ENCODE measurements at places on chromosomes 4 and X.
A peak's percentile ranks its signal among the peaks of the same experiment; 100 is the strongest.

DNA sequence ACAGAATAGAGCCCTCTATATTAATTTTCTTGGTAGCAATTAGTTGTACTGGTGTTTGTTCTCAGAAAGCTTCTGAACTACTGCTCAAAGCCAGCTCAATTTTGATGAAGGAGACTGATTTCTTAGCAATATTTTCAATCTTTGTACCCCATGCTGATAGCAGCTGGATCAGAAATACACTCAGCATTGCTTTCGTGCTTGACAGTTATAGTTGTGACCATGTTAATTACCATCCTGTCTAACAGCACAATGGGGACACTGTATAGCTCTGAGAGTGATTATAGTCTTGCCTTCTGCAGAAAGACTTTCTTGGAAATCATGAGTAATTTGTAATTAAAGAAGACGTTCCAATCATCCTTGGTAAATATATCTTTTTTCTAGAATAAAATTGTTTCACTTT is 79.7 kb upstream of the GNPDA2 start:
- DNase-seq = no peak

DNA sequence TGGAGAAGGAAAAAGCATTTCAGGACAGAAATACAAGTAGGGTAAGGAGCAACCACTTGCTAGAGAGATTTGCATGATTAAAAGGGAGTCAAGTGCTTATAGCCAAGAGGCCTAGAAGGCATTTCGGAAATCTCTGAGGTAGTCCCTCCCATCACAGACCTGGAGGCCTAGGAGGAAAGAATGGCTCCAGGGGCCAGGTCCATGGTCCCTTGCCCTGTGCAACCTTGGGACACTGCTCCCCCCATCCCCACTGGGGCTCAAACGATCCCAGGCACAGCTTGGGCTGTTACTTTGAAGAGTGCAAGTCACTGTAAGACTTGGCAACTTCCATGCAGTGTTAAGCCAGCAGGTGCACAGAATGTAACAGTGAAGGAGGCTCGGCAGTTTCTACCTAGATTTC is 51.2 kb upstream of the FBXW7 start:
- no peak for DNase-seq

DNA sequence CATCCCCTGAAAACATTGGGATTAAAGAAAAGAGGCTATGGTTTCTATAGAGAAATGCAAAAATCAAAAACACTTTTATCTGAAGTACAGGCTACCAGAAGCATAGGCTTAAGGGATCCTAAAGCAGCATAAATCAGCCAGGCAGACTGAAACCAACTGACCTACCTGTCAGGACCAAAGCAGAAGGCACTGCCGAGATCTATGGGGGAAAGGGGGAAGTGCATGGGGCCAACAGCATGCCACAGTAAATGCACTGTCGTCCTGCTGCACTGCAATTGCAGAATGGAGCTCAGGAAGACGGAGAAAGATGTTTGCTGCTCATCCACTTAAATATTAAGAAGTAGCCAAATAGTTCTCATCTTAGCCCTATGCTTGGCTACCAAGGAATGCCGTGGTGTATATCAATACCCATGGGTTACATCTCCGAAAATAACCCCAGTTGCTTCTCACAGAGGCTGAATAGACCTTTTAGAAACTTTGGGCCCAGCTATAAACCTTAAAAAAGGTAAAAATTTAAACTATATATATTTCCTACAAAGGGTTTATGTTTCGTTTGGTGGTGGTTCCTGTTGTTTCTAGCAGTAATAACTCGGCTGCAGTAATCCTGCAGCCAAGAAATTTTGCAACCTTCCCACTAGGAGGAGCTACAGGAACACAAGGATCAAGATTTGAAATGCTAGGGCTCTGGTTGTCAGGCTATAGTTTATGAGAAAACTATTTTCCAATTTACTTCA is 312.2 kb upstream of the DIAPH2 start:
- DNase-seq = peak; percentile 44

- DNase-seq = peak; percentile 36
Observed at GRCh38 chr4:15006416-15007024, 4.2 kb downstream of the CPEB2 start.

DNA sequence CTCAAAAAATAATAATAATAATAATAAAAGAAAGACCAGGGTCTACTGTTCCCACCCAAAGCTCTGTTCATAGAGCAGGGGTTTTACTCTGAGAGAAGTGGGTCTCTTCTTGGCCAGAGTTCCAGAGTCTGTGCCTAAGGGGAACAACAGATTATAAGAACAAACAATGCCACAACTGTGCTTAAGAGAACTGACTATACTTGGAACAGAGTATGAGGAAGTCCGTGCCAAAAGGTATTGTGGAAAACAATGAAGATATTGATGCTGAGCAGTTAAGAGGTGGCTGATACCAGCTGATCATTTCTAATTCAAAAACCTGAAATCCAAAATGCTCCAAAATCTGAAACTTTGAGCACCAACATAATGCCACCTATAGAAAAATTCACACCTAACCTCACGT is 229.6 kb downstream of the FBXO8 start:
- no peak for DNase-seq

GRCh38 chr4:42415281-42415680 is 18.0 kb downstream of the SHISA3 start:
- no peak for DNase-seq

DNA sequence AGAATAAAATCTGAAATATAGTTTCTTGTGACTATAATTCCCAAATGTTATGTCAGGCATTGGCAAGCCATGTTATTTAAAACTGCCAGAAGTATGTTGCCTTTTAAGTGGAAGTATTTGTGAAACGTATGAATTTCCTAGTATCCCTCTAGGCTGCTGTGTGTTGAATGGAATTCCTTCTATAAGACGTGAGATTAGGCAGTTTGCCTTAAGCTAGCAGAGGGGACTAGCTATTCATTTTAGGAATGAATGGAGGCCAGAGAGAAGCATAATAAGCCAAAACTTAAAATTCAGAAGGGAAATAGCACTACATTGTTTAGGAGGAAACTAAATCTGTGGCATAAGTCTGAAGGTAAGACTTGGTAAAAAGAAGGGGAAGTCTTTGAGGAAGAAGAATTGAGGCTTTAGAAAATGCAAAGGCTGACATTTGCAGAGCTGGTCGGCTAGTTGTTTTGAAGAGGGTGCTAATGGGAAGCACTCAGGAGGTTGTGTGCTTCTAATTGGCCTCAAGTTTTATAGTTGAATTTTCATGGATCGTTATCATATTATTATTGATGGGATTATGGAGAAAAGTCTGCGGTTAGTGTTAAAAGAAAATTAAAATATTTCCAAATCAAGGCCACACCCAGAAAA is 57.1 kb downstream of the TMEM131L start:
- DNase-seq = peak; percentile 55

- DNase-seq = peak; percentile 42
Observed at GRCh38 chr4:70943114-70943513, 40.9 kb downstream of the MOB1B start.
